Stimulated activated CD8-positive, alpha-beta memory T cell treated with anti-CD3 and anti-CD28 coated beads, Interleukin-7, amount 100 ng/mL, for 48 hours (primary cell): ENCODE measurements at places on chromosomes 1 and 21.

DNA sequence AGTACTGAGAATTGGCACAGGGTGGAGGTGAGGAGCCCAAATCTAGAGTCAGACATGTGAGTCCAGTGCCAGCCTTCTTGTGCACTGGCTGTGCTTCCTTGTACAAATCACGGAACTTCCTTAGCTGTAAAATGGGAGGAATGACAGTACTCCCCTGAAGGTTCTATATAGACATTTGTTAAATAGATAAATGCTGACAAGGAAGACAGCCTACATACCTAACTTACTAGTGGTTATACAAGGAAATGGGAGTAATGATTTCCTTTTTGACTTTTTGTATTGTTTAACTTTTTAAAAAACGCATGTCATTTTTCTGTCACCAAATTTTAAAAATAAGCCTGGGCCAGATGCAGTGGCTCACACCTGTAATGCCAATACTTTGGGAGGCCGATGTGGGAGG lies 50.2 kb downstream of the WARS2 start:
- no peak for DNase-seq

- no peak for DNase-seq
These were observed 13.6 kb downstream of the WDR4 start for GRCh38 chr21:42865776-42866160.

DNA sequence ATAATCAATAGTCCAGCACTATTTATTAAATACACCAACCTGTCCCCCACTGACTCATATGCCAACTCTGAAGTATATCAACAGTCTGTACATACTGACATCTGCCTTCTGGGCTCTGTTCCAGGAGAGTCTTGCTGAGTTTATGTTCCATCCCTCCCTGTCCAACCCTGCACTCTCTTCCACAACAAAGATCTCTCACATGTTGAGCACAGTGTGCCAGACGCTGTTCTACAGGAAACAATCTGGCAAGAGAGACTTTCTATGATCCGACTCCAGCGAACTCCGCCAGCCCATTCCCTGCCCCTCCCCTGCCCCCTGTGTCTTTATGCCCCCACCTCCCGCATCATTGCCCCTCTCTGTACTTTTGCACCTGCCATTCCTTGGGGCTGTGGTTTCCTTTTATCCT lies 3.4 kb downstream of the LACTBL1 start:
- no peak for DNase-seq

DNA sequence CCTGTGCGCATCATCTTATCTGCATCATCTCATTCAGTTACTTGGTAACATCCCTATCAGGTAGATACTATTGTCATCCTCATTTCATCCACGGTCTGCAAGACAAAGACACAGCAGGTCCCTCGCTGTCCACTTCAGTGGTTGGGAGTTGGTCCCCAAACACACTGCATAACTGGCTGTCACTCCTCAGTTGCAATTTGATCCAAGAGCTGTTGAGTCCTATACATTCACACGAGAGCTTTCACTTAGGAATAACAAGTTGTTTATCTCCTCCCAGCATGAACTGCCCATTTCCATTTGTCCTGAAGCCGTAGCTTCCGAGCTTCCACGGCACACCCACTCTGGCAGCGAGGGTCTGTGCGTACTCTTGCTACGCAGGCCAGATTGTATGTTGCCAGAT lies 472.0 kb downstream of the CAMTA1 start:
- DNase-seq, result no peak

DNA sequence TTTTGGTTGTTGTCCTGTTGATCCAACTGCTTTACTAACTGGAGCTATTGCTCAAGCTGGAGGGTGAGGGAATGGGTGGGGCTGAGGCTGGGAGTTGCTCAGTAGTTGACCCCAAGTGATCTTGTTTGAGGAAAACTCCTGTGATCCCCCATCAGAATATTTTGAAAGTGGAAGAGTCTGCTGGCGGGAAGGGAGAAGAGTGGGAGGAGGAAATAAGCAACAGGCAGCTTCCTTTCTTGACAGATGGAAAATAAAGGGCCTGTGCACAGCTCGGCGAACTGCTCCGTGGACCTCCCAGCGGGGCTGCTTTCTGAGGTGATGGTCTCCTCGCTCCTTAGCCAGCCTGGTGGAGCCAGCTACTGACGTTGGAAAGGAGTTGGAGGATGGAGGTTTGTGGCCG lies 199.1 kb upstream of the LMO4 start:
- DNase-seq, result no peak

- no peak for DNase-seq
These were observed 12.7 kb downstream of the TNNT2 start for GRCh38 chr1:201364808-201365105.

DNA sequence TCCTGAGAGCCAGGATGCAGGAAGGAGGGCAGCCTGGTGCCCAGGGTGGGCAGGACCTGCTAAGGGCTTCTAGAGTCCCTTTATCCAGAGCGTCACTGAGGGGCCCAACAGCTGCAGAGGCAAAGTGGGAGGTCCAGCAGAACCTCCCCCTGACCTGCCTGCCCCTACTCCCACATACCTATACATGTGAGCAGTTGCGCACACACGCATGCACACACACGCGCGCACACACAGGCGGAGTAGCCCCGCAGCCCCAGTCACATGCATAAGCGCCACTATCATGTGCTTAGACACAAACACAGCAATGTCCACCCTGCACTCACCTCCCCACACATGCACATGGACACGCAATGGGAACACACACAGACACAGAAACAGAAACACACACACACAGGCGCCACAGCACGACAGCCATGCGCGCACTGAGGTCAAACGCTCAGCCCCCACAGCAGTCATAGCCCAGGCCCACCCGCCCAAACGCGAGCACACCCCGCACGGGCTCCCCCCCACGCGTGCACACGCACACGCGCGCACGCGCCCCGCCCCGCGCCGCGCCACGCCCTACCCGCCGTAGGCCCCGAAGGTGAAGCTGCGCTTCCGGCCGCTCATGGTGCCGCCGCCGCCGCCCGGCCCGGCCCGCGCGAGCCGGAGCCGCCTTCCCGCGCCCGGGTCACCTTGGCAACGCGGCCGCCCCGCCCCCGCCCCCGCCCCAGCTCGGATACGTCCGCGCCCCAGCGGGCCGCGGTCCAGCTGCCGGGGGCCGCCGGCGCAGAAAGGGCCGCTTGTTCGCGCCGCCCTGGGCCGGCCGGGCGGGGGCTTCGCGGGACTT lies 17.7 kb downstream of the RAP1GAP start:
- DNase-seq, result no peak

GRCh38 chr1:82395440-82395839 lies 594.7 kb downstream of the ADGRL2 start:
- DNase-seq, result no peak

- no peak for DNase-seq
These were observed 626.9 kb upstream of the ADGRL4 start for GRCh38 chr1:79633456-79633855.

GRCh38 chr21:40422896-40423635 lies 423.9 kb downstream of the DSCAM start:
- no peak for DNase-seq

- no peak for DNase-seq
These were observed 50.1 kb downstream of the NENF start for GRCh38 chr1:212482637-212483441.

GRCh38 chr1:217528271-217528670 lies 102.6 kb downstream of the GPATCH2 start:
- DNase-seq, result no peak

- no peak for DNase-seq
These were observed 47.6 kb upstream of the GJA5 start for GRCh38 chr1:147808025-147808424.

DNA sequence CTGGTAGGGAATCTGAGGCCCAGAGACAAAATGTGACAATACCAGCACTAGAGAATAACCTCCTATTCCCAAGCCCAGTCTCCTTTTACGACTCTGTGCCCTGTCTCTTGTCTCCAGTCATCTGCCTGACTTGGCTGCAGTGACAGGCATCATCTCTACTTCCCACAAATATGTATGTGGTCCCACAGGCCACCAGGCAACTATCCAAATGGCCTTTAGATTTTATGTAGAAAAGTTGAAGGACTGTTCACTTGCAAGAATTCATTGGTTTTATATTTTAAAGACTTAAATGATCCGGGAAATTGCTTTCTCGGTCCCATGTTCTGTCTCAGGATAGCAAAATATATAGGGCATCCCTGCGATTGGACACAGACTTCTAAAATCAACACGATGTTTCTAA lies 11.6 kb downstream of the KRTAP24-1 start:
- DNase-seq, result no peak

DNA sequence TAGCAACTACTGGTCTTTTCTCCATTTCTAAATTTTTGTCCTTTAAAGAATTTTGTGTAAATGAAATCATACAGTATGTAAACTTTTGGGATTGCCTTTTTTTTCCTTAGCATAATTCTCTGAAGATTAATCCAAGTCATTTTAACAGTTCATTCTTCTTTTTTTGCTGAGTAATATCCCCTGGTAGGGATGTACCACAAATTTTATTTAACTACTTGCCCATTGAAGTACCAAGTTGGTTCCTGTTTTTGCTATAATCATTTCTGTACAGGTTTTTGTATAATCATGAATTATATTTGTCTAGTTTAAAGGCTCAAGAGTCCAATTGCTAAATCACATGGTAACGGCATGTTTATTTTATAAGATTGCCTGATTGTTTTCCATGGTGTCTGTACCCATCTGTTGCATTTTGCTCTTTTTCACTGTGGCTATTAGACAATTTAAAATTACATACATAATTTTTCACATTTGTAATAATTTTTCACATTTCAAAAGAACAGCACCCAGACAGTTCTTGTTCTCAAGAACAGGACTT lies 891.1 kb downstream of the USP25 start:
- DNase-seq, result no peak

- DNase-seq, result no peak
These were observed 100.4 kb downstream of the GALNT2 start for GRCh38 chr1:230167419-230167852.

DNA sequence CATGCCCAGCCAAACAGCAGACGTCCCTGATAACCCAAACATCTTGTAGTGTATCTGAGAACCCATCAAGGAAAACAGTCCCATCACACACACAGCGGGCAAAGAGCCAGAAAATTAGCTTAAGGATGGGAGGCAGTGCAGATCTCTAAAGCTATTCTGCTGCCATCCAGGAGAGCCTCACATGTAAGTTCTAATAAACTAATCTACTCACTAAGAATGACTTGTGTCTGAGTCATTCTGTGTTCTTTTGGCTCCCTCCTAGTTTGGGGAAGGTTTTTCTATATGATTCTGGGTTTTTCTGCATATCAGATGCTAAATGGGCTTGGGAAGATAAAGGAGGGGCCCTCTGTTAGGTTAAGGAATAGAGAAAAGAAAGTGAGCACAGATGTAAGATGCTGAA lies 162.8 kb downstream of the HUNK start:
- no peak for DNase-seq

DNA sequence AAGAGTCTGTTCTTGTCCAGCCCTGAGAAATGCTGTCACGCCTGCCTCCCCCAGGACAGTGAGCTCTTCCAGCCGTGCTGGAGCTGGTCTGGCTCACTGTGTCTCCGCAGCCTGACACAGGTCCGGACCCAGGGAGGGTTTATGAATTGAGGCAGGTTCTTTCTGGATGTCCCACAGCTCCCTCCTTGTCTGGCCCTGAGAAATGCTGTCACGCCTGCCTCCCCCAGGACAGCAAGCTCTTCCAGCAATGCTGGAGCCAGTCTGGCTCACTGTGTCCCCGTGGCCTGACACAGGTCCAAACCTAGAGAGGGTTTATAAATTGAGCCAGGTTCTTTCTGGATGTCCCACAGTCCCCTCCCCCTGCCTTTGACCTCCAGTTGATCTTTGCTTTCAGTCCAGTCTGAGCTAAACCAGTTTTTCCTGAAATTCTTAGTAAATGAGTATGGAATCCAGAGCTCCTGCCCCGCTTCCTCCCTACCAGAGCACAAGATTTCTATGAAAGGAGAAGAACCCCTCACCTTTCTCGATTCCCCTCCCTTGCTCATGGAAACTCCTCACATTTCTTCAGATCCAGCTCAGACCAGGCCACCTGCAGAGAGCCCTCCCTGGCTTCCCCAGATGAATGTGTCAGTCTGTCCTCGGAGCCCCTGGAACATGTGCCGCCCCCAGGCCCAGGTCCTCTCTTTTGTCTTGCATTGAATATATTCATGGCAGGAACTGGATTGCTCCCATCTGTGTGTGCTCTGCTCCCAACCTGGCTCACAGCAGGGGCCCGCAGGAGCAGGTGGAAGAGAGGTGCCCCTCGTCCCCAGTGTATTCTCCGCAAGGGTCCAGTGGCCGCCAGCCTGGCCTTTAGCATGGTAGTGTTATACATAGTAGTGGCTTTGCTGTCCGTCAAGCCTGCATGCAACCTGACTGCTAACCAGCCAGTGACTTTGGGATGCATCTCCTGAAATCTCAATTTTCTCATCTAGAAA lies 116.3 kb downstream of the EPHB2 start:
- no peak for DNase-seq

DNA sequence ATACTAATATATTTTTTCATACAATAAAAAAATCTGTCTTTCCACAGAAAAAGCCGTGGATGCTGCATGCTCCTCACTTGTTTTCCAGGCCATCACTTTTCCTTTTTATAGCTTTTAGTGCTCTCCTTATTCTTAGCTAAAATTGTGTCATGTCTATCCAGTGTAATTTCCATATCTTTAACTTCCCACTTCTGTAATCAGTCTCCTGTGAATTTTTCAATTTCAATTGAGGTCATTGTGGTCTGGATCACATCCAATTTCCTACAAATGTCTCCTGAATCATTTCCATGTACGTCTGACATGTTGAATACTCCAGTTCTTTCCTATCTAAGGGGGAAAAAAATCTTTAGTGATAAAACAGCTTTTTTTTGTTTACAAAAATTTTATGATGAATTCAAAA lies 838.2 kb upstream of the B3GALT2 start:
- no peak for DNase-seq

DNA sequence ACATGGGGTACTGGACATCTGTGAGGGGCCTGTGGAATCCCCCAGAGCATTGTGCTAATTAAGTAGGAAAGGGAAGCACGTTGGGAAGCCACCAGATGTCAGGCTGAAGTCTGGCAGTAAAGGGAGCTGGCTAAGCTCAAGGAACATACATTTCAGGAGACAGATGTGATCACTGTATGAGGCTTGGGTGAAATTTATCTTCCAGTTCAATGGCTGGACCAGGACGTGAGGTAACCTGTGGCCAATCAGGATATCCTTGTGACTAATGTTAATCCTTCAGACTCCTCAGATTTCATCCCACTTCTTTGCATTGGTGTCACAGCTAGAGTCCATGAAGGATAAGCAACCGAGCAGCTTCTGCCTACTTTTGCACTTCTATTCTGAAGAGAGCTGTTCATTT lies 110.2 kb upstream of the APP start:
- no peak for DNase-seq

DNA sequence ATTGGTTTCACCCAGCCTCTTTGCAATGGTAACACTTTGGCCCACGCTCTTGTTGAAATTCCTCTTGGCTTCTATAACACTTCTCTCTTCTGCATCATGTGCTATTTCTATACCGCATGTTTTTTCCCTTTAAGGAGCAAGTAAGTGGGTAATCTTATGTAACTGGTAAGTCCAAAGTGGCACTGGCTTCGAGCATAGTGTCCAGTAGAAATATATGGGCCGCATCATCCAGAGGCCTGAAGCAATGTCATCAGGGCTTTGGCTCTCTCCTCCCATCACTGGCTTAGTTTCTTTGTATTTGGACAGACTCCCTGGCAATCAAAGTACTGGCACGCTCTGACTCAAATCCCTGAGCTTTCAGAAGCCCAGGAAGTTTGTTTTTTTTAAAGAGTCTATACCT lies 17.5 kb downstream of the CHML start:
- no peak for DNase-seq

- DNase-seq, result no peak
These were observed 2.8 kb upstream of the GPR153 start for GRCh38 chr1:6263716-6264115.
